ENCODE measurements at places on chromosomes 3 and 15.
A peak's percentile ranks its signal among the peaks of the same experiment; 100 is the strongest.

GRCh38 chr3:159586571-159587202 lies 401.9 kb upstream of the IL12A start:
- H3K4me3 ChIP-seq: no peak overlapping the region
- no peaks in the 10 kb centered on the region for H3K4me1 ChIP-seq
- no peak for DNase-seq

DNA sequence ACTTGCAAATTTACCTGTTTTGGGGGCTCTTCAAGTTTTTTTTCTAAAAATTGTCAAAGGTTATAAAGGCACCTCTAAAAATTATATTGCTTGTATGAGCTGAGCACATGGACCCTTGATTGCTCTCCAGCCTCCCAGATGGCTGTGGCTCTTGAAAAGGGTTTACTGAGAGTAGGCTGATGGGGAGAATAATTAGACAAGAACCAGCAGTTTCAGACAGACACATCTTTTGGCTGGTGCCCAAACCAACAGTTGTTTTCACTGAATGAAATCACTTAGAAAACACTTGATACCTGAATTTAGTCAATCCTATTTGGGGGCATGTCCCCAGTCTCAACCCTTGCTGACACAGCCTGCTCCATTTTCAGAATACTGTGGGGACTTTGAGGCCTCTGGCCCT lies 217.6 kb downstream of the KBTBD8 start:
- H3K36me3 ChIP-seq: no peaks in the 10 kb centered on the region
- no peak overlapping the region for H3K27ac ChIP-seq
- H3K27me3 ChIP-seq: no peaks in the 10 kb centered on the region
- H3K4me3 ChIP-seq: no peak overlapping the region
- no peaks in the 10 kb centered on the region for H3K4me1 ChIP-seq
- DNase-seq: no peak

GRCh38 chr15:31498756-31499155 lies 172.1 kb downstream of the KLF13 start:
- no peaks in the 10 kb centered on the region for H3K27me3 ChIP-seq
- H3K36me3 ChIP-seq: no peaks in the 10 kb centered on the region
- no peak overlapping the region for H3K27ac ChIP-seq
- DNase-seq: no peak

DNA sequence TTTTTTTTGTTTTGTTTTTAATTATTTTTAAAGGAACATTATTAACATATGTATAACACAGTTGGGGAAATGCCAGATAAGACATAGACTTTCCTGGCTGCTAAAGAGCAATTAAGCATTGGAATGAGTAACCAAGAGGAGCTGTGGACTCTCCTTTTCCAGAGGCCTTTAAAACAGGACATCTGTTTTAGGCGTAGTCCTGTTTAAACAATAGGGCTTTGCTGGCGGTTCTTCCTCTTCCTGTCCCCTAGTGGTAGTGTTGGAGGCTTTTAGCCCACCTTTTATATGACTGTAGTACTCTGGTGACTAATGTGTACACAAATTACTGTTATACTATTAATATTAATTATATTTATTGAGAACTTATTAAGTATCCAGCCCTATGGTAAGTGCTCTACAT lies 81.9 kb downstream of the PPARG start:
- no peaks in the 10 kb centered on the region for H3K27me3 ChIP-seq
- no peak for DNase-seq
- no peak overlapping the region for H3K4me3 ChIP-seq
- no peaks in the 10 kb centered on the region for H3K36me3 ChIP-seq
- peak overlapping the region; percentile 24 for H3K27ac ChIP-seq

DNA sequence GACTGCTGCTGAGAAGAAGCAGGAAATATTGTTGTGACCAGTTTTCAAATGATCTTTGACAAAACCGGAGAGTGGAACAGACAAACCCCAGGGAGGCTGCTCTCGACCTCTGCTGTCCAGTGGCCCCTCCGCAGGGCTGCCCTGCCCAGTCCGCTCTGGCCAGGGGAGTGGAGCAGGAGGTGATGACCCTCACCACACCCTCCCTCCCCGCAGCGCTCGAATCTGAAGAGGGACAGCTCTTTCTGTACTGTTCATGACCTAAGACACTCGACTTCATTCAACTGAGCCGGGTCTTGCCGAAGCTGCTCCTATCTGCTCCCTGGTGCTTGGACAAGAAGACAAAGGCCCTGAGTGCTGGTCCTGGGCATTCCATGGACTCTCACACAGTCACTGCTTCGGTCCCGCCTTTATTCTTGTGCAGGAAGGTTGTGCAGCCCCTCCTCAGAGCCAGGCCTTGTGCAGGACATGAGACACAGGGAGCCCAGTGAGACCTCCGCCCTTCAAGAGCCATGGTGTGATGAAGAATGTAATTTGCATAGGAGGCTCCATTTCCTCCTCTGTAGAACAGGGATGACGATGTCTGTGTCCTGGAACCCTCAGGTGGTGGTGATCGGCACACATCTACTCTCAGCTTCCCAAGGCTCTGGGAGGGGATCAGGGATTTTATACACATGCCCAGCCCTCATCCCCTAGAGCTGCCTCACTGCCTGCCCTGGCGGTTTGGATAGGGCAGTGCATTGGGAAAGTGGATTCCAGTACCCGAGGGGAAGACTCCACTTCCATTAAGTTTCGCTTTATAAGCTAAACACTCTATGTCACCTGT lies 97.1 kb upstream of the PRR20G start:
- DNase-seq: no peak
- H3K27ac ChIP-seq: no peak overlapping the region
- no peaks in the 10 kb centered on the region for H3K36me3 ChIP-seq
- no peak overlapping the region for H3K4me3 ChIP-seq
- no peaks in the 10 kb centered on the region for H3K27me3 ChIP-seq
- H3K4me1 ChIP-seq: no peaks in the 10 kb centered on the region

GRCh38 chr3:2423143-2423542 lies 324.5 kb downstream of the CNTN4 start:
- H3K27ac ChIP-seq: no peak overlapping the region
- H3K4me1 ChIP-seq: no peaks in the 10 kb centered on the region
- H3K27me3 ChIP-seq: no peaks in the 10 kb centered on the region
- H3K4me3 ChIP-seq: no peak overlapping the region
- no peak for DNase-seq

DNA sequence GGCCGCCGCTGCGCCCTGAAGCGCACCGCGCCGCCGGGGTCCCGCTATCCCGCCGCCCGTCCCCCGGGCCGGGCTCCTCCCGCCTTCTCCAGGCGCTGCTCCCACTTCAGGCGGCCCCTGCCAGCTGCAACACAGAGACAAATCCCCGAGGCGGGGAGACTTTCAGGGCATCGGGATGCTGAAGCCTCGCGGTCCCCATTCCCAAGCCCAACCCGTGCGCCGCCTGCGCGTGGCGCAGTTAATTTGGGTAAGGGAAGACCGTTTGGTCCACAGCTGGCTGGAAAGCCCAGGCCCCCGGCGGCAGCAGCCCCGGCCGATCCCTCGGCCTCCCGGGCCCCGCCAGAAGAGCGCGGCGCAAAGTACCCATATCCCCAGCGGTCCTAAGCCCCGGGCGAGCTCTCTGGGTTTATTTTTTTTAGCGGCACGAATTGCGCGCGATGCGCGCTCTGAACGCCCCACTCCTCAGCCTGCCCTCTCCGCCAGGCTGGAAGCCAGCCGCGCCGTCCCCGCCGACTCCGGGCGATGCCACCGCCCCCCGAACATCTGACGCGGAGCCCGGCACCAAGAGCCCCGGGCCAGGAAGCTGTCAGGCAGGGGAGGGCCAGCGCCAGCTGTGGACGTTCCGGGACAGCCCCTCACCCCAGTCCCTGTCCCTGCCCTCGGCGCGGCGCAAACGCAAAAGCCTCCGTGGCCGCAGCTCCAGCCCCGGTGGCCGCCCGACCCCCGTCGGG lies 517 bp downstream of the FBN1 start:
- peak; percentile 42 for DNase-seq
- peak overlapping the region; percentile 58 for H3K4me3 ChIP-seq
- H3K27me3 ChIP-seq: peaks cover 3% of the 10 kb centered on the region

DNA sequence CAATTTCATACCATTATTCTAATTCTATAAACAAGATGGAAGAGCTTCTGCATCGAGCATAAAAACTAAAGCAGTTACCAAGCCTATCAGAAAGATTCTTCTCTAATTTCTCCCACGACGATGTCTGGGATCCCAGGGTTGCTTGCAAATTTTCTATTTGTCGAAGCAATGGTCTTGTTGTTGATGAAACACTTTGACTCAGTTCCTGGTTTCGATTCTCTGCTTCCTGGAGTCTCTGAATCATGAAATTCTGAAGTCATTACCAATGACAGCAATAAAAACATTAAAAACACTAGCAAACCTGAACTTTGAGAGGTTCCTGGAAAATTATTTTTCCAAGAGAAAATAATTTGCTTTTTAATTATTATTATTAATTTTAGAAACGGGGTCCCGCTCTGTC lies 18.7 kb downstream of the TMF1 start:
- no peaks in the 10 kb centered on the region for H3K27me3 ChIP-seq
- no peak overlapping the region for H3K4me3 ChIP-seq
- DNase-seq: no peak
- H3K36me3 ChIP-seq: peaks cover 37% of the 10 kb centered on the region

GRCh38 chr15:83380059-83380458 lies 67.1 kb upstream of the SH3GL3 start:
- no peaks in the 10 kb centered on the region for H3K27me3 ChIP-seq
- no peak for DNase-seq
- no peaks in the 10 kb centered on the region for H3K4me1 ChIP-seq
- no peak overlapping the region for H3K4me3 ChIP-seq
- no peak overlapping the region for H3K27ac ChIP-seq

DNA sequence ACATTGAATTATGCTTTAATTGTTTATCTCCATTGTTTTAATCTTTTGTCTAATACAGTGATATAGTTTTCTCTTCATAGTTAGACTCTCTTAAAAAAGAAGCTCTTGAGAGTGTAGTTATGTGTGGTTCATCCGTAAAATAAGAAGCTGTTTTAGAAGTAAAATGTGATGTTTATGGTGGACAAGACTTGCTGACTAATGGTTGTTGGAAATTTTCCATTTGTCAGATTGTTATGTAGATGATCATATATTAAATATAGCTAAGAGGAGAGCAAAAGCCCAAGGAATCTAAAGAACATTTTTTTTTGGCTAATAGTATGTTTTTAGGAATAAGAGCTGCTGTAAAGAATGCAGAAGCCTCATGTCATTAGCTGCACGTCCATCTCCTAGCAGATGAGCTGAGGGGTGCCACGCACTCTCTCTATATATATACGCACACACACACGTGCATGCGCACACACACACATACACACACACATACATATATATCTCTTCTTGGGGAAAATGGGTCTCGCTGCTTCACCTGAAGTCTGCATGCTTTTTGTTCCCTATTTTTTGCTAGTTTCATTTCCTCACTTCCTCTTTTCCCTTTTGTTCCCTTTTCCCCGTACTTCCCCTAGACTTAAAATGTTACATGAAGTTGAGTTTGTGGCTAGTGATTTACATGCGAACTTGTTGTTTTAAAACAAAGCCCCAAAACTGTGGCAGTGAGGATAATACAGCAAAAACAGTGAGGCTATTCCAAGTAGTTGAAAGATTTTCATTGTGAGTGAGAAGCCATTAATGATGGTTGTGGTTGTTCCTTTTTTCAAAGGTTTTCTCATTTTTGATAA lies 107.8 kb downstream of the MBNL1 start:
- no peak for DNase-seq
- no peak overlapping the region for H3K4me3 ChIP-seq
- H3K27me3 ChIP-seq: no peaks in the 10 kb centered on the region
- no peak overlapping the region for H3K27ac ChIP-seq

DNA sequence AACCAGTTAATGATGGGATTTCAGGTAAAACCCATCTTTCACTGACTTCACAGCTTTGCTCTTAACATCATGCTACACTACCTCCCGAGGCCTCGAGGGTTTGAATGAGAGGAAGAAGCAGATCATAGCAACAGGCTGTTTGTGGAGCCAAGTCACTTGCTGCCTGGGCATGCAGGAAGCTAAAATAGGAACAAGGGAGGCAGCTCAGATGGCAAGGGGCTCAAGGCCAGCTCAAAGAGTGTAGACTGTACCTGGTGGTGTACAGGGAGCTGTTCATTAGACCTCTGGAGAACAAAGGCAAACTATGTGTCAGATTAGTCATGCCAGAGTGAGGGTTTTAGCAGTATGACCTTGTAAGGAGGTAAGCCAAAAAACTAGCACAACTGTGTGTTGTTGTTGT lies 28.8 kb downstream of the ARRDC4 start:
- H3K4me3 ChIP-seq: no peak overlapping the region
- H3K4me1 ChIP-seq: no peaks in the 10 kb centered on the region
- no peaks in the 10 kb centered on the region for H3K27me3 ChIP-seq
- H3K36me3 ChIP-seq: no peaks in the 10 kb centered on the region
- H3K27ac ChIP-seq: no peak overlapping the region

DNA sequence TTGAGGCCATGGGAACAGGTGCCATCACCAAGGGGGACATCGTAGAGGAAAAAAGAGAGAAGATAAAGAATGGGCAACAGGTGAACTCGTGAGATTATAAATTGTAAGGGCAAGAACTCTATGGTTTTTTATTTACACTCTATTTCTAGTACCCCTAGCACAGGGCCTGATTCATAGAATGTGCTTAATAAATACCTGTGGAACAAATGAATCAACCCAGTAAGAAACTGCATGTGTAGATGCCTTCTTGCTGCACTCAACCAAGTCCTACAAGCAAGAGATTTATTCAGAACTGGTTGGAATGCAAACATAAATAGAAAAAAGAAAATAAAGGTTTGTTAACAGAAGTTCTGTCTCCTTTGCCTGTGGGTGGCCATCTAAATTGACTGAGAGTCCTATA lies 18.7 kb upstream of the KPNA1 start:
- no peaks in the 10 kb centered on the region for H3K27me3 ChIP-seq
- H3K4me1 ChIP-seq: no peaks in the 10 kb centered on the region
- peaks cover 5% of the 10 kb centered on the region for H3K36me3 ChIP-seq

- H3K4me1 ChIP-seq: no peaks in the 10 kb centered on the region
- no peak overlapping the region for H3K27ac ChIP-seq
- H3K4me3 ChIP-seq: no peak overlapping the region
- DNase-seq: no peak
- no peaks in the 10 kb centered on the region for H3K36me3 ChIP-seq
These were observed 215.6 kb downstream of the CADPS start for GRCh38 chr3:62659660-62660059.

- no peaks in the 10 kb centered on the region for H3K4me1 ChIP-seq
- DNase-seq: no peak
- no peaks in the 10 kb centered on the region for H3K36me3 ChIP-seq
- no peak overlapping the region for H3K4me3 ChIP-seq
- no peak overlapping the region for H3K27ac ChIP-seq
These were observed 336.0 kb downstream of the CACNA2D3 start for GRCh38 chr3:54458357-54458756.

GRCh38 chr15:57251941-57252340 lies 124.4 kb upstream of the CGNL1 start:
- DNase-seq: no peak
- H3K4me3 ChIP-seq: no peak overlapping the region
- no peaks in the 10 kb centered on the region for H3K4me1 ChIP-seq
- H3K36me3 ChIP-seq: peaks cover 15% of the 10 kb centered on the region
- no peaks in the 10 kb centered on the region for H3K27me3 ChIP-seq

DNA sequence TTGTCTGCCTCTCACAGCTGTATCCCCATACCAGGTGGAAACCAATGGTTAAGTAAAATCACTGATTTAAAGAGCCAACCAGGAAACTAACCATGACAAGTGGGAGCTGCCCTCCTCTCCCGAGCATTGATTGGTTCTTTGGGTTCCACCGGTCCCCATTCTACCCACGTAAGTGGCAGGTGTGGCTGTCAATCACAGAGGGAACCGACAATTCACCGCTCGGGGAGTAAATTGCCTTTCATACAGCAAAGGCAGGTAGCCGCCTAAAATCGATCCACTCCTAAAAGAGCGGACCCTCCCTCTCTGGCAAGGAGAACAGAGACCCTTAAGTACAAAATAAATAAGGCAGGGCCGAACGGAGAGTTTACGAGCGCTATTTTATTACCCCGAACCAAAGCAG lies 1.2 kb downstream of the ERC2 start:
- no peaks in the 10 kb centered on the region for H3K4me1 ChIP-seq
- H3K27ac ChIP-seq: no peak overlapping the region
- DNase-seq: peak; percentile 23
- H3K27me3 ChIP-seq: no peaks in the 10 kb centered on the region

Data from right lobe of liver (tissue), 6 donors.